ENCODE measurements at places on chromosomes 5 and 9.

DNA sequence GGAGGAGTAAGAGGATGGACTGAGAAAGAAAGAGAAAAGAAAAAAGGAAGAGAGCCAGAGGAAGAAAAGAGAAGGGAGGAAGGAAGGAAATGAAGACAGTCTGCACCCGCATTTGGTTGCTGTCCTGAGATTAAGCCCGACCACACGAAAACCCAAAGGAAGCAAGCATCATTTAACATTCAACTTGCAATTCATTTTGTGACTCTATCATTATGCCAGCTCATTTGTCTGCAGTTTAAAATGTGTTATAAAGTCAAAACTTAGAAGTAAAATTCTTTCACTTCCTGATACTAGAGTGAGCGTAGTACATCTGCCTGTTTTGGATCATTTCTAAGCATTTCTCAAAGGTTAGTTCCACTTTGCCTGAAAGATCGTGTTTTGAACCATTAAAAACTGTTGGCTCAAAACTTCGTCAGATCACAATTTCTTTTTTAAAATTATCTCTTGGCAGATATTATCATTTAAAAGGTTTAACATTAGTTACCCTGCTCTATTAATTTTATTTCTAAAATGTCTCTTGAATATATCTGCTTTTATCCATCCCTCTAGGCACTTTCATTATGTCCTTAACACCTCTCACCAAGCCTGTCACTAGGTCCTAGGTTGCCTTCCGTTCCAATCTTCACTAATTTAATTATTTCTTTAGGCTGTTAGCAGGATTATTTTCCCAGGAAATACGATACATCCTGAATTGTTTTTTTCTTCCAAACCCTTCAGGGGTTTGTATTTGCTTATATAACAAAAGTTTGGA lies 240.9 kb downstream of the TLE4 start:
- H3K4me3 ChIP-seq = peak overlapping the region; percentile 39
- H3K36me3 ChIP-seq = no peaks in the 10 kb centered on the region
- no peaks in the 10 kb centered on the region for H3K27me3 ChIP-seq
- peak; percentile 80 for DNase-seq

- no peak overlapping the region for H3K4me3 ChIP-seq
- DNase-seq = no peak
- H3K4me1 ChIP-seq = no peaks in the 10 kb centered on the region
- no peaks in the 10 kb centered on the region for H3K27me3 ChIP-seq
These were observed 363.4 kb downstream of the RAB3C start for GRCh38 chr5:58946230-58946629.

DNA sequence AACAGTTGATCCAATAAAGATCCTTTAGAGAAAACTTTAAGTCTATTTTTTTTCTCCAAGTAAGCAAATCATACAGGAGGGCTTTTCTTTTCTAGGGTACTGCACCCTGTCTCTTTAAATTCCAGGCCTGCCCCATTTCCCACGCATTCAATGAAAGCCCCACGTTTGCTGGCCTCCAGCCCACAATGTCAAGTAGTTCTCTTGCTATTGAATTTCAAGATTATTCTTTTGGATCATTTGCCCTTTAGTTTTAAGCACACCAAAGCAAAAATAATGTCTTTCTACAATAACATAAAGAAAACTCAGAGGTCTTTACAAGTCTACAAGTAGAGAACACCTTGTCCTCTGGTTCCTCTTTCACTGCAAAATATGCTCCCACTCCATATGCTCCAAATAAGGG lies 15.6 kb downstream of the MLLT3 start:
- no peak overlapping the region for H3K27ac ChIP-seq
- peaks cover 3% of the 10 kb centered on the region for H3K27me3 ChIP-seq
- H3K36me3 ChIP-seq = no peaks in the 10 kb centered on the region
- H3K4me3 ChIP-seq = no peak overlapping the region

DNA sequence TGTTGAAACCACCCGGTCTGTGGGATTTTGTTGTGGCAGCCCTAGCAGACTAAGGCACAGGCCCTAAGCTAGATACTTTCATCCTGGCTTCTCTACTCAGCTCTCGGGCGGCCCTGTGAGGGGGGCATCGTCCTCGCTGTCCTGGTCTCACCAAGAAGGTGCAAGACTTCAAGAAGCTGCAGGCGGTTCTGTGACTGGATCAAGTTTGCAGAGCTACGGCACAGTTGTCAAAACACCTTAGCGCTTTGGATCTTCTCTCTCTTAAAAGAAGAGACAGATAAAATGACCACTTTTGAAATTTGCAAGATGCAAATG lies 119.4 kb upstream of the PHYKPL start:
- no peak overlapping the region for H3K4me3 ChIP-seq
- no peak for DNase-seq
- no peaks in the 10 kb centered on the region for H3K36me3 ChIP-seq
- H3K4me1 ChIP-seq = no peaks in the 10 kb centered on the region
